Activated T-helper 1 cell treated with Interleukin-2 at 50 U/mL for 16 hours (primary cell): ENCODE measurements at places on chromosomes 2 and 18.

DNA sequence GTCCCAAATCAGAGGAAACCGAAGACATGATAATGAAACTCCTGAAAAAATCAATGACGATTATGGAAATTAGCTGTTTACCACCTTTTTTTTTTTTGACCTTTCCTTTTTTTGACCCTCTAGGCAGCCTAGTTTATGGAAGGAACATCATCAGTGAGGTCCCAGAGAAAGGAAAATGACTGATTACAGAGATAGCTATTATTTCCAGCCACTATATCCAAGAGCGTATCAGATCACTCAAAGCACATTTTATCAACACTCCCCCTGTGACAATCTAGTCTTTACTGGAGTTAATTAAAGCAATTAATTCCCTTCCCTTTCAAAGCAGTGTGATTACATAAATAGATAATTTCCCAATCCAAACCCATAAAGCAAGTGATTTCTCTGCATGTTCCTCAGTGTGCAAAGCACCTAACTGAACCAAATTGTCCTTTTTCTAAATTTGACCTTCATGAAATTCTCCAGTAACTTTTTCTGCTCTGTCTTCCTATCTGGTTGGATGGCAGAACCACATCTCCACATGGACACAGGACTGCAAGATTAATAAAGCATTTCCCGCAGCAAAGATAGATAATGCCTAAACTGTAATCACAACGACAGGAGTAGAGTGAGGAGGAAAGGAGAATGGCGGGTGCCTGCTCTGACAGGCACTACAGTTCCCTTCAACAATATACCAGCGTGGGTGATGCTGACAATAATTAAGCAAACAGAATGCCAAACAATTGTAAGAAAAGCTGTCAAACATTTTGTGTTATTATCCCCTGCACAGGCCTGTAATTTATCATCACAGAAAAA is 194.4 kb downstream of the SLC8A1 start:
- DNase-seq = no peak

DNA sequence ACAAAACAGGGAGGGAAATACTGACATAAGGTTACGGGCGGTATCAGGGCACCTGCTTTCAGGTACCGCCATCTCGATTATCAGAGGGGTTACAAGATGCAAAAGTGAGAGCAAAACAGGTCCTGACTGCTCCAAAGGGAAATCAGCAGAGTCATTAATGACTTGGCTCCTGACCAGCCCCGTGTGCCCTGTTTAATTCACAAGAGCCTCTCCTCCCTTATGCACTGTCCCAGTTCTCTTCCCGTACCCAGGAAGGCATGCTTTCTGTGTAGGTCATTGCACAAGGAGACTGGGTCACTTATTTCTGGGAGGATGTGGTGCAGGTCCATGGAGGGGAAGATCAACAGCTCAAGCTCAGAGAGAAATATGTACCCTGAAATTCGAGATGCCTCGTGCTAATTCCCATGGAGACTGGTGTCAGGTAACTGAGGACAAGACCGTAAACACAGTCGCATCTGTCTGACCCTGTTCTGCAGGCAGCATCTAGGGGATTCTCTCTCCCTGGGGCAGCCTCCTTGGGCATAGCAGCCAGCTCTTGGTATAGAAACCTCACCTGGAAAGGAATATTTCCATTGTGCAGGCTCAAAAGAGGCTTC is 79.9 kb downstream of the HNRNPLL start:
- DNase-seq = no peak

GRCh38 chr2:214902286-214902685 is 92.8 kb upstream of the BARD1 start:
- no peak for DNase-seq

DNA sequence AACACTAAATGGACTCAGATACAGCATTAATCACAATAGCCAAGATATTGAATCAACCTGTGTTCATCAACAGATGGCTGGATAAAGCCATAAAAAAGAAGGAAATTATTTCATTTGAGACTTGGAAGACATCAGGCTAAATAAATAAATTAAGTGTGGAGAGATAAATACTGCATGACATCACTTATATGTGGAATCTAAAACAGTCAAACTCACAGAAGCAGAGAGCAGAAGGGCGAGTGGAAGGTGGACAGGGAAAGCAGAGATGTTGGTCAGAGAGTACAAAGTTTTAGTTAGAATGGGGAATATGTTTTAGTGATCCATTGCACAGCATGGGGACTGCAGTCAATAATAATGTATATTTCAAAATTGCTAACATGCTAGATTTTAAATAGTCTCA is 207.2 kb downstream of the VAPA start:
- DNase-seq = no peak

DNA sequence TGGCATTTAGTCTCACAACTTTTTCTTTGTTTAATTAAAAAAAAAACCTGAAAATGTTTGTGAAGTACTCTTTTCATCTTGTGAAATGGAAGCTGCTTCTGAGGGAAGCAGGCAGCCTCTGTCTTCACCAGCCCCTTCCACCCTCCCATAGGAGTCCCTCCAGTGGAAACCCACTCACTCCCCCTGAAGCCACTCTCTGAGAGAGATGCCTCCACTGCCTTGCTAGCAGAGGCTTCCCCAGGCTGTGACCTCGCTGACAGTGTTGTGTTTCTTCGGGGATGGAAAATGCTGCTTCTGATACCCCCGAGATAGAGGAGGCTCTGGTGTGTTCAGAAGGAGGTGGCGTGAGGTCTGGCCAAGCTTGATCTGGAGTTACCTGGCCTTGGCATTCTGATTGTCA is 59.9 kb downstream of the SH3RF3 start:
- no peak for DNase-seq

GRCh38 chr2:112962308-112963175 is 15.3 kb upstream of the IL36G start:
- DNase-seq = no peak

DNA sequence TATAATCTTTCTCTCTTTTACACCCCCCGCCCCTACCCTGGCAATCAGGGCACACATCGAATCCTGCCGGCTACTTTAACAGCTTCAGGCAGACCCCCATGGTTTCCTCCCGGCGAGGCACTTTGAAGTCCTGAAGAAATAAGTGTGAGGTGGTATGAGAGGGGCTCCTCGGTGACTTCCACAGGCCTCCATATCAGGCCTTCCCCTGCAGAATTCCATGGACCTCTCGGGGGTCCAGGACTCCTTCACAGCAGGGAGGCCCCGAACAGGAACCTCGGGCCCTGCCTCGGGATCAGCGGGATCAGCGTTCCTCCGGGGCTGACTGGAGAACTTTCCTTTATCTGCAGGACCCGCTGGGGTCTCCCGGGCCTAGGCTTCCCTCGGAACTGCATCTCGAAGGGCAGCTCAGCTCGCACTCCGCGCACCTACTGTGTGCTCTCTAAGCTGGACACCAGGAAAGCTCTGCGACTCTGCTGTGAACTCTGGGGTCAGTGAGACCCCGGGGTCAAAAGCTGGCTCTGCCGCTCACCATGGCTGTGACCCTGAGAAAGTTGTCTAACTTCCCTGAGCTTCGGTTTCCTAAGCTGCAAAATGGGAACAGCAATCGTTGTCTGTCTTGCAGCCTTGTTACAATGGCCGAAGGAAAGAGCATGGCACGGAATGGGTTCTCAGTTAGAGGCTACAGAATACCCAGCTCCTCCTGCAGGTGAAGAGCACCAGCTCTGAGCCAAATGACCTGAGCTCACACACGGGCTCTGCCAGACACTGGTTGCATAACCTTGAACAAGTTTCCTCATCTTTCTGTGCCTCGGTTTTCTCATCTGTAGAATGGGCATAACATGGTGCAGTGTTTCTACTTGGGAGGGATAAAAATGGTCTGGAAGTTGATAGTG is 97.4 kb upstream of the ID2 start:
- DNase-seq = no peak

- DNase-seq = no peak
These were observed 33.8 kb downstream of the GREB1 start for GRCh38 chr2:11567631-11568031.

DNA sequence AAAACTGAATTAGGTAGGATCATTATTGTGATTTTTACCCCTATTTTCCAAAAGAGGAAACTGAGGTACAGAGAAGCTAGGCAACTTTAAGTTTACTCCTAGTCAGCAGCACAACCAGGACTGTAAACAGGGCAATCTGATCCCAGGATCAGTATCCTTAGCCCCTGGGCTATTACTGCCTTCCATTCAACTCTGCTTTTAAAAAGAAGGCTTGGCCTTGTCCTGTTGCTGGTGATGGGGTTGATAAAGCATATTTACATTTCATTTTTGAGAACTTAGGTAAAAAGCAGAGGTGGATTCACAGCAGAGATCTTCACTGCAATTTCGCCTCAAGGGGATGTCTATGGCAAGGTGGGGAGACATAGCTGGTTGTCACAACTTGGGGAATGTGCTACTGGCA is 148.5 kb downstream of the GALNT14 start:
- no peak for DNase-seq

- DNase-seq = no peak
These were observed 182.0 kb upstream of the SPOPL start for GRCh38 chr2:138319616-138320015.

GRCh38 chr2:185188656-185189055 is 549.9 kb upstream of the FSIP2 start:
- DNase-seq = no peak

DNA sequence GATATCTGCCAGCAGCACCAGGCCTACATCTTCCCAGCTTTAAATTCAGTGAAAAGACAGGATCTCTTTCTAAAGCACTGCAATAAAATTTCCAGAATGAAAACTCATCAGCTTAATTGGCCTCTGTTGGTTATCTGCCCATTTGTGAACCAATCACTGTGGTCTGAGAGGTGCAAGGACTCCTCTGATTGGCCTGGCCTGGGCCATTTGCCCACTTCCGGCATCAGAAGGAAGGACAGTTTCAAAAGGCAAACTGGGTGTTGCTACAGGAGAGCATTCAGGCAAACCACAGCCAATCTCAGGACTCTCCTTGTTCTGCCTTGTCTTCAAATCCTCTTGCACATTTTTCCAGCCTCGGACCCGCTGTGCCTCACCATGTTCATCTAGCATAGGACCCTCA is 163.9 kb upstream of the CCDC150 start:
- no peak for DNase-seq
